Germinal center (tissue), 1 donor: ENCODE measurements at places on chromosomes 12 and 14.
A peak's percentile ranks its signal among the peaks of the same experiment; 100 is the strongest.

DNA sequence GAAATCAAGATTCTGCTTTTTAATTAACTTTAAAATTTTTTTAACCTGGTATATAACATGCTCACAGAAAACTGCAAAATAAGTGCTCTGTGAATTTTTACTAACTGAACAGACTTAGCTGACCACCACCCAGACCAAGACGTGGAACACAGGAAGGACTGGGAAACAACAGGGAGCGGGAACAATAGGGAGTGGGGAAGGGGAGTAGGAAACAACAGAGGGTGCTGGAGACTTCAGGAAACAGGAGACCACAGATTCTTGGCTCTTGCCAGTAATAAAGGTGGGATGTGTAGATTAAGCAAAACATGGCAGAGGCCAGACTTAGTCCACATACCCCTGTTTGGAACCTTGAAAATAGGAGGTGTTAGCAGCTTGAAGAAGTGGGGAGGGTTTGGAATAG is 51.4 kb upstream of the TMCC3 start:
- DNase-seq, result no peak

GRCh38 chr12:28189784-28190320 is 404 bp upstream of the CCDC91 start:
- no peak for DNase-seq

DNA sequence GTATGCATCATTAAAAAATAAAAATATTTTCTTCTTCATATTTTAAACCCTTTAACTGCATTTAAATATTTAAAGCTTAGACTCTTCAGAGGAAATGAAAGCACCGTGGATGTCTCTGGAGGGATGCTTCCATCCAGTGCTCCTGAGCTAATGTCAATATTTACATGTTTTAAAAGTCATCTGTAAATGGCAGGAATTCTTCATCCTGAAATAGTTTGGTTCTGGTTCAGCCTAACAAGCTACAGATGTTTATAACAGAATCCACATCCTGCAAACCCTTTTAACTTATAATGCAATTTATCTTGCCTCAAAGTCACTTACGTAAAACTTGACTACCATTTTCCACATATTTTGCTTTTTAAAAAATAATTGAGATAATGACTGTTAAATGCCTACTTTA is 1207.3 kb downstream of the SLC16A7 start:
- no peak for DNase-seq

GRCh38 chr14:78307671-78308070 is 137.5 kb downstream of the NRXN3 start:
- no peak for DNase-seq

DNA sequence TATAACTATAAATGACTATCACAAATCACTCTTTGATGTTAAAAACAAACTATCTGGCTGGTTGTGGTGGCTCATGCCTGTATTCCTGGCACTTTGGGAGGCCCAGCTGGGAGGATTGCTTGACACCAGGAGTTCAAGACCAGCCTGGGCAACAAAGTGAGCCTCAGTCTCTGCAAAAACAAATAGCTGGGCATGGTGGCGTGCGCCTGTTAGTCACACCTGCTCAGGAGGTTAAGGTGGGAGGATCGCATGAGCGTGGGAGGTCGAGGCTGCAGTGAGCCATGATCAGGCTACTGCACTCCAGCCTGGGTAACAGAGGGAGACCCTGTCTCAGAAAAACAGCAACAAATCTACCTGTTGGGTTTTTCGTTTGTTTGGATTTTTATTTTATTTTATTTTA is 5.4 kb downstream of the TXNRD1 start:
- DNase-seq, result no peak

GRCh38 chr12:78719721-78720120 is 144.9 kb upstream of the SYT1 start:
- no peak for DNase-seq

GRCh38 chr12:45727980-45728629 is 1.4 kb upstream of the ARID2 start:
- DNase-seq, result peak; percentile 21

- DNase-seq, result no peak
Measured at GRCh38 chr12:90969346-90969745, 14.4 kb upstream of the CCER1 start.

GRCh38 chr14:58299401-58300330 is 1.3 kb downstream of the ARID4A start:
- peak; percentile 5 for DNase-seq

GRCh38 chr14:34629344-34629656 is 648 bp downstream of the SNX6 start:
- no peak for DNase-seq

GRCh38 chr14:39447175-39447661 is 15.0 kb upstream of the FBXO33 start:
- no peak for DNase-seq

- no peak for DNase-seq
Measured at GRCh38 chr12:112987561-112987960, 9.2 kb downstream of the OAS2 start.

DNA sequence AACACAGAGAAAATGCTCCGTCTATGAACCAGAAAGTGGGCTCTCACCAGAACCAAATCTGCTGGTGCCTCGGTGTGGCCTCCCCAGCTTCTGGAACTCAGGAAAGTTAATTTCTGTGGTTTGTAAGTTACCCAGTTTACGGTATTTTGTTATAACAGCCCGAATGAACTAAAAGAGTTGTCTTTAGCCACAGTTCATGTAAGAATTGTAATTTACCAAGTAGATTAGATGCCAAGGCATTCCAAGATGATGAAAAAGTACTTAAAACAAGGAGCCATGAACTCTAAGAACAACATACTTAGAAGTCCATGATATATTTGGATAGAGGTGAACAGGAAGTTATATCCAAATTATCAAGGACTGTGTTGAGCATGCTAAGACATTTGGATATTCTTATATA is 259.9 kb upstream of the GARIN6 start:
- DNase-seq, result no peak

DNA sequence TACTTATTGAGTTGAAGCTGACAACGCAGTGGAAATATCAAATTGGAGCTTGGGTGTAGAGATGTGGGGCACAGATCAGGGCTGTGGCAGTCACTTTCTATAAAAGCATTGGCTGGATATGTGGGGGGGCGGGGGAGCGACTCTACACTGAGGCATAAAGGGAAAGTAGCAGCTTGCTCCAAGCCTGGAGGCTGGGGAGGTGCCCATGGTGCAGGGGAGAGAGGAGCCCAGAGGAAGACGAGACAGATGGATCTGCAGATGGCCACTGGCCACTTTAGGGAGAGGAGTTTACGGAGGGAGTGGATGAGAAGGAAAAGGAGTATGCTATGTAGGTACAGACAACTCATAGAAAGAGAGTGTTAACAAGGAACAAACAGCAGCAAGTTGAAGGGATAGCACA is 13.5 kb upstream of the NGB start:
- no peak for DNase-seq

GRCh38 chr14:86357119-86357518 is 827.2 kb downstream of the FLRT2 start:
- DNase-seq, result no peak

GRCh38 chr12:76226397-76226796 is 121.8 kb downstream of the BBS10 start:
- no peak for DNase-seq
